ENCODE measurements at places on chromosomes 1 and 21. TPM values are rescaled to one million over a fixed set of nuclear protein-coding genes. Genes with fewer than 3 reads are reported as not detected.

GRCh38 chr1:53620061-53620855, 118.7 kb downstream of the GLIS1 start:
- H3K27me3 ChIP-seq = no peaks in the 10 kb centered on the region
- no peaks in the 10 kb centered on the region for H3K4me1 ChIP-seq
- no peak overlapping the region for H3K27ac ChIP-seq
- no peak for DNase-seq
- H3K36me3 ChIP-seq = no peaks in the 10 kb centered on the region

- no peaks in the 10 kb centered on the region for H3K27me3 ChIP-seq
- H3K36me3 ChIP-seq = no peaks in the 10 kb centered on the region
- no peak overlapping the region for H3K27ac ChIP-seq
- peaks cover 9% of the 10 kb centered on the region for H3K4me1 ChIP-seq
- no peak for DNase-seq
Observed at GRCh38 chr21:26136671-26137070, 33.9 kb downstream of the APP start.

DNA sequence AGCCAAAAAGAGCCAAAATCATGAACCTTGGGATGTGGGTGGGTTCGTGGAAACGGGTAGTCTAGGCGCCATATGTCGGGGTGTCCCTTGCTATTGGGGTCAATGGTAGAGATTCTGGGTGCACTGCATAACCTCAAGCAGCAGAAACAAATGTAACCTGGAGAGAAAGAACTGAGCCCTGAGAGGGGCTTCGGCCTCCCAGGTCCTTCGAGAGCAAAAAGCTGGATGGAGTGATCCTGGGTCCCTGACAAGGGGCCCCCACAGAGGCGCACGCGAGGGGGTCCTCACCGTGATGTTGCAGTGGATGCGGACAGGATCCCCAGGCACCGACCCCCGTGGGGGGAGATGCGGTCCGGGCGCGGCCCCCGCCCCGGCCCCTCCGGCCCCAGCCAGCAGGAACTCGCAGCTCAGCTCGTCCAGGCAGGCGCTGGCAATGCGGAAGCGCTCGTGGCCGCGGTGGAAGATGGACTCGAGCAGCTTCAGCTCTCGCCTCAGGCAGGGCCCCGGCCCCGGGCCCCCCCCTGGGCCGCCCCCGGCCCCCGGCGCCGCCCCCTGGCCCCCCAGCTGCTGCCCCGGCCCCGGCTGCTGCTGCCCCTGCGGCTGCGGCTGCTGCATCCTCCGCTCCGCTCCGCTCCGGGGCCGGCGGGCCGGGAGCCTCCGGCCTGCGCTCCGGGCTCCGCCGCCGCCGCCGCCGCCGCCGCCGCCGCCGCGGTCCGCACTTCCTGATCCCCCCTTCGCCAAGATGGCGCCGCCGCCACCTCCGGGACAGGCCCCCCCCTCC, at the start of gene UBE2Q1:
UBE2Q1 (minus strand) TSS at position 724 of the 781 bp plus-strand sequence; CDS start at position 615, 109 bp downstream.
- DNase-seq = peak; percentile 72
- peak within 1 kb of the TSS; percentile 94 for H3K4me3 ChIP-seq
- H3K36me3 ChIP-seq = no peaks in the 10 kb centered on the region
- no peaks in the 10 kb centered on the region for H3K27me3 ChIP-seq
- H3K4me1 ChIP-seq = peaks cover 9% of the 10 kb centered on the region

The FCRL5 gene
- 0.10 TPM for total RNA-seq
